ENCODE measurements at places on chromosomes 13 and 19.

GRCh38 chr13:21663197-21663596 is 7.7 kb upstream of the FGF9 start:
- no peak for DNase-seq

DNA sequence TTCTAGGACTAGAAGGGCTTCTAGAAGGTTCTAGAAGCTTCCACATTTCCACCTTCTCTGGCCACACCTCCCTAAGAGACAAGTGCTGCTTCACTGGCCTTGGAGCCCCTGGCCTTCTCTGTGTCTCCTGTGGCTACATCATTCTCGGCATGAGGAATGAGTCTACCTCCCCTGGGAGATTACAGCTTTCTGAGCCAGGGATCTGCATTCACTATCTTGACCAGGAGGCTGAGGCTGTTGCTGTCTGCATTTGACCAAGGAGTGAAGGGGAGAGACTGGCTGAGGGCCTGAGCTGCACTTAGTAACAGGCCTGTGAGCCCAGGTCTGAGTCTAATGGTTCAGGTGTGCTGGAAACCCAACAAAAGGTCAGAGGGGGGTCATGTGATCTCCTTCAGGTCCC is 5.3 kb downstream of the CPAMD8 start:
- DNase-seq, result no peak

- no peak for DNase-seq
Measured at GRCh38 chr19:42193706-42194105, 23.8 kb downstream of the DEDD2 start.

DNA sequence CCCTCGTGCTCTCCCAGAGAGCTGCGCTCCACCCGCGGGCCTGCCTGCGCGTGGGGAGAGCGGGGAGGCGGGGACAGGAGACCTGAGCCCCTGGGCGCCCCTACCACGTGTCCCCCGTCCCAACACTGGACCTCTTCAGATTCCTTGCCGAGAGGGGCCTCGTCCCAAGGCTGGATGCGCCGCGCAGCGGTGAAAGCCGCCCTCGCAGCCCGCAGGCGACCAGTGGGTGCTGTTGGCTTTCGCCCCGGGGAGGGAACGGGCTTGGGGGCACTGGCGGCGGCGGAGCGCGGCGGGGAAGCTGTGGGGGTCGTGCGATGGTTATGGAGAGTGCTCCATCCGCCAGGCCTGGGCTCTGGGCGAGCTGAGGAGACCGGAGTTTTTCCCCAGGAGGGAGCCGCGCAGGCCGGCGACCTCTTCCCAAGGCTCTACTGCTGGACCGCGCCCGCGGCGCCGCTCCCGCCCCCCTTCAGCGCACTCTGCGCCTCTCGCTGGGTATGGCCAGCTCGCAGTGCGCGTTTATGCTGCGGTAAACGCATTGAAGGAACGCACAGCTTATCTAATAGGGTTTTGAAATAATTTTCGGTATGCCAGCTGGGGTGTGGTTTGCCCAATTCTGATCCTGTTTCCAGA is 17.2 kb upstream of the RNF17 start:
- no peak for DNase-seq

DNA sequence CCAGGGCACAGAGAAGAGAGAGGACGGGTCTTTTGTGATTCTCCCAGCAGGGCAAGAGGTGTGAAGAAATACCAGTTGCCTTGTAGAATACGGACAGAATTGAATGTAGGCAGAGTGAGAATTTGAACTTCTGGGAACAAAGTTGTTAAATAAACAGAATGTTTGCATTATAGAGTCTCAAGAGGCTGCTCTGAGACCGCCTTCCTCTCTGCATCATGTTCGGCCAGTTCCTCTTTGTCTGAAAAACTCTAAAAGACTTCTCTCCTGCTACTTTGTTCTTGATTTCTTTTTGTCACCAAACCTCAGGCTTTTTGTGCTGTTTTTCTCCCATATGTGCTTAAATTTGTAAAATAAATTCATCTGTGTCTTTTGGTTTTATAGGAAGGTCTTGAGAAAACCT is 256.4 kb downstream of the DLEU7 start:
- no peak for DNase-seq

All from spinal cord (tissue), 10 donors.